ENCODE measurements at places on chromosomes 6 and 20.

GRCh38 chr20:45300961-45301360, 5.7 kb upstream of the RBPJL start:
- DNase-seq: peak; percentile 34

DNA sequence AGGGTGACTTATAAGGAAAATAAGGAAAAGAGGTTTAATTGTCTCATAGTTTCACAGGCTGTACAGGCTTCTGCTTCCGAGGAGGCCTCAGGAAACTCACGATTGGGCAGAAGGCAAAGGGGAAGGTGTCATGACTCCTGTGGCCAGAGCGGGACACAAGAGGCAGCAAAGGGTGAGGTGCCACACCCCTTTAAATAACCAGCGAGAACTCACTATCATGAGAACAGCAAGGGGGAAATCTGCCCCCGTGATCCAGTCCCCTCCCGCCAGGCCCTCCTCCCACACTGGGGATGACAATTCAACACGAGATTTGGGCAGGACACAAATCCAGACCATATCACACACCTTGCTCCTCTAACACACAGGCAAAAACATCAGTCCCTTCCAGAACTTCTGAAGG, 254.0 kb downstream of the DLL1 start:
- DNase-seq: no peak

GRCh38 chr6:111861431-111861885, 11.8 kb downstream of the FYN start:
- no peak for DNase-seq

DNA sequence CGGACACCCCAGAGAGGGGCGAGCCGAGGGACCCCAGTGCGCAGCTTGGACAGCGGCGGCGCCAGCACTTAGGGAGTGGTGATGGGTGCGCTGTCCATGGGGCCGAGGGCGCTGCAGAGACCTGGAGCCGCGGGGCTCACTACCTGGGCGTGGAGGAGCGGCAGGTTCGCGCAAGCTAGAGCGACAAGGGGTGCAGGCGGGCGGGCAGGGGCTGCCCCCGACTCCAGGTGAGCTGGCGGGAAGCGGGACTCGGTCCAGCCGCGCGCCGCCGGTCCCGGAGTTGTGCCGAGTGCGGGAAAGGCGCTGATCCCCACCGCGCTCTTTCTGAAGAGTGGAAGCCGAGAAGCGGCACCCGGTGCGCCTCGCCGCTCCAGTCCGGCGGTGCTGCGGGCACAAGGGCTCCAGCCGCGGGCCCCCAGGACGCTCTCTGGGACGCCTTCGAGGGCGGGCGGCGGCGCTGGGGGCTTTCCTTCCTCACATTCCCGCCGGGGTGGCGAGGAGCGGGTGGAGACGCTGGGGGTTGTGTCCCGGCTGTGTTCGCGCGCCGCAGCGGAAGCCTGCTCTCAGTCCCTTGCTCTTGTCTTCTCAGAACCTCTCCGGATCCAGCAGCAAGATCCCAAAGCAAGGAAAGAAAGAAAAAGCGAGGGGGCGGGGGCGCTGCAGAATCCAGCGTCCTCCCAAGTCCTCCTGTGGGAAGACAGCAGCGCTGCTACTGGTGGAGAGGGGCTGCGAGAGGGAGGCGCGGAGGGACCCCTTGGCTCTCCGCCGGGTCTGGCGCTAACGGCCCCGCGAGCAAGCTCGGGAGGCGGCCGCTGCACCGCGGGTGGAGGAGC, at the start of gene B3GAT2:
TSS of gene B3GAT2 (minus strand) at position 610 of the 833 bp plus-strand sequence. CDS start 631 bp downstream, outside the sequence.
- peak; percentile 18 for DNase-seq

DNA sequence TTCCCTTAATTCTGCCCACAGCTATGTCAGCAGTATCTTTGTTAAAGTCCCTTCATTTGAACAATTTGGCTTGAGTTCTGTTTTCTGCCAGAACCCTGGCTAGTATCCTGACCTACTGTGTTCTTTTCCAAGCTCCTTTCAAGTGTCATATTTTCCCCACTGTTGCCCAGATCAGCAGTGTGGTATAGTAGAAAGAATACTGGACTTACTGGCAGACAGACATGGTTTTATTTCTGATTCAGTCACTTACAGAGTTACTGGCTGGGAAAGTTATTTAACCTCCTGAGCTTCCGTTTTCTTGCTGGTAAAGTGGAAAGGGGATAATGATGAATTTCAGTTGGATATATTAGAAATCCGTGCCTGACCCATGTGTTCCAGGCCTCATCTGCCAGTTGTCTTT, 39.8 kb upstream of the RAB23 start:
- no peak for DNase-seq

DNA sequence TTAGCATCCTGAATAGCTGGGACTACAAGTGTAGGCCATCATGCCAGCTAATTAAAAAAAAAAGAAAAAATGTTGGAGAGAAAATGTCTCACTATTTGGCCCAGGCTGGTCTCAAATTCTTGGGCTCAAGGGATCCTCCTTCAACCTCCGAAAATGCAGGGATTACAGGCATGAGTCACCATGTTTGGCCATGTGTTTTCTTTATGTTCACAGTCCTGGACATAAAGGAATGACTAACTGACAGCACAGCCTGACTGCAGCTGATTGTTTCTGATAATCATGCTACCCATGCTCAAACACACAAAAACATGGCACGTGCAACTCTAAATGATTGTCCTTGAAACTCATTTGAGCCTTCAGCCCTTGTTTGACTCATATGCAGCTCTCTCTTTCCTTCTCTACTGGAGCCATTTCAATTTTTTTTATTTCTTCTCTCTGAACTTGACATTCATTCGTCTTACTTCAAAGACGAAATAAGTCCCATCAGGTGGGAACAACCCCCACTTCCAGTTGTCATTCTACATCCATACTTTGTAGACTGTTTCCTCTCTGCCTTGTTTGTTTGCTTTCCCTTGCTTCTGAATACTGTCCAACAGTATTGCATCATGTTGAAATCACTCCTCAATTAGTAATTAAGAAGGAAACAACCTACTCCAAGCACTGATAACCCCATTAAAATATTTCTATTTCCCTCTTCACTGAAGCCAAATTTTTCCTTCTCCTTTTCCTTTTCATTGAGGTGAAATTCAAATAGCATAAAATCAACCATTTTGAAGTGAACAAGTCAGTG, 413.0 kb downstream of the BMP2 start:
- peak; percentile 73 for DNase-seq

- DNase-seq: no peak
These were observed 532.8 kb downstream of the QKI start for GRCh38 chr6:163947276-163947675.

- no peak for DNase-seq
These were observed 21.9 kb downstream of the MYH7B start for GRCh38 chr20:34977365-34978091.

- no peak for DNase-seq
These were observed 41.1 kb upstream of the NKX2-2 start for GRCh38 chr20:21554985-21555384.

GRCh38 chr6:125728739-125729138, 20.7 kb upstream of the HEY2 start:
- peak; percentile 3 for DNase-seq

DNA sequence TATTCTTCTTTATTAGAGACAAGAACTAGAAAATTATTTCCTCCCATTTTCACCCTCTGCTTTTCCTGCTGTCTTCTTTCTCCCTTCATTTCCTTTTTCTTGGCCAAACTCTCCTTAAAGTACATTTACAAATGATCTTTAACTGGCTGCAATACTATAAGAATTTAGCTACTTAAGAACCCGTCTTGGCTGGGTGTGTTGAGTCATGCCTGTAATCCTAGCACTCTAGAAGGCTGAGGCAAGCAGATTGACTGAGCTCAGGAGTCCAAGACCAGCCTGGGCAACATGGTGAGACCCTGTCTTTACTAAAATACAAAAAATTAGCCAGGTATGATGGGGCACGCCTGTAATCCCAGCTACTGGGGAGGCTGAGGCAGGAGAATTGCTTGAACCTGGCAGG, 39.3 kb upstream of the SRPK1 start:
- no peak for DNase-seq

DNA sequence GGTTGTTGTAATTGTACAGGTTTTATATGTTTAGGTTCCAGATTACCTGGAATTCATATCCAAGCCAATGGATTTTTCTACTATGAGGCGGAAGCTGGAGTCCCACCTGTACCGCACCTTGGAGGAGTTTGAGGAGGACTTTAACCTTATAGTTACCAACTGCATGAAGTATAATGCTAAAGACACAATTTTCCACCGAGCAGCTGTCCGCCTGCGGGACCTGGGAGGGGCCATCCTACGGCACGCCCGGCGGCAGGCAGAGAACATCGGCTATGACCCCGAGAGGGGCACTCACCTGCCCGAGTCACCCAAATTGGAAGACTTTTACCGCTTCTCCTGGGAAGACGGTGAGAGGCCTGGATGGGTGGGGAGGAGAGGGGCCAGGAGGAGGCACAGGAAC, 13.6 kb downstream of the BRPF3 start:
- DNase-seq: no peak

GRCh38 chr20:35551503-35551902, 9.6 kb downstream of the ERGIC3 start:
- DNase-seq: peak; percentile 30

DNA sequence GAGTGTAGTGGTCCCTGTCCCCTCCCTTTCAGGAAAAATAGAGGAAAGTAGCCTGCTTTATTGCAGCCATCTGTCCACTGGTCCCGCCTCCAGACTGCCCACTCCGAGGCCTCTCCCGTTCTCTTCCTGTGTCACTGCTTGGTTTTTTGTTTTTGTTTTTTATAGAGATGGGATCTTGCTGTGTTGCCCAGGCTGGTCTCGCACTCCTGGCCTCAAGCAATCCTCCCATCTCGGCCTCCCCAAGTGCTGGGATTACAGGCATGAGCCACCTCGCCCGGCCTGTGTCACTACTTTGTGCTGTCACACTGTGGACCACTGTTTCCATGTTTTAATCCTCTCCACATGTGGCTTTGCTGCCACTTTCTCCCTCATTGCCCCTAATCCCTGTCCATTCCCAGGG, 71.2 kb downstream of the ZBTB2 start:
- no peak for DNase-seq

- DNase-seq: peak; percentile 4
These were observed 524.1 kb upstream of the NRSN1 start for GRCh38 chr6:23601811-23602345.

DNA sequence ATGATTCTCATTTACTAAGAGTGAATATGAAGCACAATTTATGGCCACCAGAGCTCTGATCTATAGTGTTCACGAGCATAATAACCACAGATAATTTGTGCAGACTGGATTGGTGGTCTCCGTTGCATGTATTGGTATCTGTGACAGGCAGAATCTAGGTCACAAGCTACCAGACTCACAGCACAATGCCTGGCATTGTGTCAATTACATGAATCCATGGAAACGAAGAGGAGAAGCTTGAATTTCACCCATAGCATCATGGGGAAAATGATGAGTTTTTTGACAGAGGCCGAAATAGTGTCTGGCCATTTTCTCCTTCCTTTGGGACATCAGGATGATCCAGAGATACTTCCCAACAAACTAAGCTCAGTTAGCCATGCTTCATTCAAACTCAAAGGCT, 52.3 kb upstream of the TMEM170B start:
- no peak for DNase-seq

- peak; percentile 68 for DNase-seq
These were observed 46.7 kb downstream of the MARCKS start for GRCh38 chr6:113903666-113904330.

GRCh38 chr20:23125159-23125558, 39.0 kb upstream of the CD93 start:
- DNase-seq: no peak

GRCh38 chr6:31355583-31355948, 1.4 kb downstream of the HLA-B start:
- no peak for DNase-seq

- peak; percentile 84 for DNase-seq
These were observed 657 bp downstream of the RALY start for GRCh38 chr20:33994222-33994913.

- no peak for DNase-seq
These were observed 3.5 kb downstream of the RING1 start for GRCh38 chr6:33211666-33212422.

DNA sequence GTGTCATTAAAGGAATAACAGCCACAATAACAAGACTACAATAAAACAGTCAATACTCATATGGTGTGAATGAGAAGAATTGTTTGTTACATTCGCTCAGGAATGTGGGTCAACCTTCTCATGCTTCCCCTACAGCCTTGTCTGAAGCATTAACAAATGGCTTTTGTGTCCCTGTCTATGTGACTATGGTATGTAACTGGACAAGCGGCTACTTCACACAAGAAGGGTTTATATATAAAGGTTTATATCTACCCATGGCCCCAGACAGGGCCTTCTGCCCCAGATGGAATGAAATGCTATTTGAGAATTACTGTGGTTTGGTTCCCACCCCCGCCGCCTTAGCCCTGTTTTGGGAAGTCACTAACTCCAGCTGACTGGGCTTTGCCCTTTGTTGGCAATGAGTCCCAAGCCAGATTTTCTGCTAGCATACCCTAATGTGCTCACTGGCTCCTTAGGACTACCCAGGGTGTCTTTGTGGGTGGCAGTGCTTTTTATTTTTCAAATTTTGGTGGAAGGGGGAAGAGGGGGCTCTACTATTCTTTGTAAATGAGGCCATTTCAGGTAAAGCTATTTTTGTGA, 39.4 kb downstream of the TFAP2A start:
- DNase-seq: no peak

DNA sequence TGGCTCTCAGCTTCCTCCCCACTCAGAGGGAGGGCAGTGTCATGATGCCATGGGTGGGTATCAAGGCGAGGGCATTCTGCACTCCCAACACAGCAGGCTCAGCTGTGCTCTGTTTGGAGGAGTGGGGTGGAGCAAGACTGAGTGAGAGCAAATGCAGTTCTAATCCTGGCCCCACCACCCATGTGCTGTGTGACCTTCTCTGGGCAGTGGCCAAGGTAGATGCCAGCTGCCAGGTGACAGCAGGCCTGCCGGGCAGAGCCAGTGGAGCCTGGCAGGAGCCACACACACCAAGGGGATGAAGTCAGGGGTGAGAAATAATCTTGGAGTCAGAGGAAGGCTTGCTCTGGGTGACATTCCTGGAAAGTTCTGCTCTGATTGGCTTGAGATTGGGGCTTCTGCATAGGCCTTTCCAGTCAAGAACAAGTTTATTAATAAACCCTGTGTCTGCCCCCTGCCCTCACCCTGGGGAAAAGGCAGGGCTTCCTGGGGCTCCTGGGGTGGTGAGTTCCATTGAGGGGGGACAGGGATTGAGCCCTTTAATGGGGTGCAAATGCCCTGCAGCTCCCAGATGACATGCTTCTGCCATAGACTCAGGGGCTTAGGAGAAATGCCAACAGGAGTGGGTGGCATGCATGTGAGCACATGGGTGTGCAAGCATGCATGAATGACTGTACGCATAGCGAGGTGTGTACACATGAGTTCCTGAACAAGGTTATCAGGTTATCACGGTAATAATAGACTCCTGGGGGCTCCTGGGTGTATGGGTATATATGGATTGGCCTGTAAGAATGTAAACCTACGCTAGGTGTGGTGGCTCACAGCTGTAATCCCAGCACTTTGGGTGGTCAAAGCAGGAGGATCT, 134.2 kb downstream of the MRPL14 start:
- DNase-seq: no peak

DNA sequence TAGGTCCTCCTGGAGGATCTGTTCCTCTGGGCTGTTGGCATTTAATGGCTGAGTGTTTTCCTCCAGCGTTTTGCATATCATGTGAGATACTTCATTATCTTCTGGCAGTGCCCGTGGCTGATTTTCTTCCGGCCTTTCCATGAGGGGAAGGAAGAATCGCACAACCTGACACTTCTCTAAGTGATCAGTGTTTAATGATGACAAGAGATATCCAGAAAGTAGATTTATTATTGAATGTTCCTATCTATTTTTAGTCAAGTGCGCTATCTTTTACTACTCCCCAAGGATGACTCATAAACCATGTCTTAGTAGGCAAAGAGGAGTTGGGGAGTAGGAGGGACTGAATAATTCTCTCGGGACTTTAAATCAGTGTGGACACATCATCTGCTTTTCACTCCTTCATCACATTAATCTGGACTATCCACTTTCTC, 149.7 kb downstream of the PLCB4 start:
- DNase-seq: peak; percentile 90

GRCh38 chr6:70045413-70045812, 179.1 kb downstream of the COL19A1 start:
- no peak for DNase-seq

Data from fibroblast of skin of right biceps (primary cell).